ENCODE measurements at places on chromosomes 7 and 10.

DNA sequence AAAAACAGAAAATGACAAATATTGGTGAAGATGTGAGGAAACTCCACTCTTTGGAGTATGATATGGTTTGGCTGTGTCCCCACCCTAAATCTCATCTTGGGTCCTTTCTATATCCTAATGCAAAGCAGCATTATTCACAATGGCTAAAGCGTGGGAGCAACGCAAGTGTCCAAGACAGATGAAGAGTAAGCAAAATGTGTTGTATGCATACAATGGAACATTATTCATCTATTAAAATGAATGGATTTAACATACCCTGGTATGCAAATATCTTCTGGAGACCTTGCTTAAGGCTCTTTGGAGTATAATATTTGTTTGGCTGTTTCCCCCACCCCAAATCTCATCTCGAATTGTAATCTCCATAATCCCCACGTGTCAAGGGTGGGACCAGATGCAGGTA lies 839.8 kb upstream of the POM121L12 start:
- DNase-seq = no peak

GRCh38 chr7:83782628-83783027 lies 133.7 kb upstream of the SEMA3E start:
- no peak for DNase-seq

- DNase-seq = no peak
Measured at GRCh38 chr7:45543473-45543872, 30.7 kb upstream of the ADCY1 start.

- DNase-seq = no peak
Measured at GRCh38 chr10:114652402-114653368, 5.4 kb downstream of the ABLIM1 start.

- DNase-seq = no peak
Measured at GRCh38 chr7:25770235-25770634, 381.8 kb upstream of the NFE2L3 start.

GRCh38 chr7:148434181-148434757 lies 156.3 kb upstream of the C7orf33 start:
- no peak for DNase-seq

GRCh38 chr10:52019656-52020055 lies 294.4 kb upstream of the DKK1 start:
- no peak for DNase-seq

- DNase-seq = no peak
Measured at GRCh38 chr10:359762-360161, 224.5 kb downstream of the ZMYND11 start.

GRCh38 chr7:87934699-87935383 lies 790 bp downstream of the ADAM22 start:
- no peak for DNase-seq

DNA sequence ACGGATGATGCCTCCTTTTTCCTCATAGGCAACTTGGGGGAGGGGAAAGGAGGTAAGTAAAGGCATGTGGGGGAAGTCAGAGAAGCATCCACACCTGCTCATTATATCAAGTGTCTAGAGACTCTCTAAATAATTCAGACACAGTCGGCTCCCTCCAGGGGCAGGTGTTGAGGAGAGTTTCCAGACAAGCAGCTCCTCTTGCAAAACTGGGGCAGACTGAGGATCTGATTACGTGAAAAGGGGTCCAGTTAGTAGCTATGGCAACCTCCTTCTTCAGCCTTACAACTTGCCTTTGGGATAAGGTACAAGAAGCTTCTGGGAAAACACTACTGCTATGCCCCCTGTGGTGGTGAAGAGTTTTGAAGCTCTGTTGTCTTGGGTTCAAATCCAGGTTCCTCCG lies 39.0 kb upstream of the SORBS1 start:
- no peak for DNase-seq

DNA sequence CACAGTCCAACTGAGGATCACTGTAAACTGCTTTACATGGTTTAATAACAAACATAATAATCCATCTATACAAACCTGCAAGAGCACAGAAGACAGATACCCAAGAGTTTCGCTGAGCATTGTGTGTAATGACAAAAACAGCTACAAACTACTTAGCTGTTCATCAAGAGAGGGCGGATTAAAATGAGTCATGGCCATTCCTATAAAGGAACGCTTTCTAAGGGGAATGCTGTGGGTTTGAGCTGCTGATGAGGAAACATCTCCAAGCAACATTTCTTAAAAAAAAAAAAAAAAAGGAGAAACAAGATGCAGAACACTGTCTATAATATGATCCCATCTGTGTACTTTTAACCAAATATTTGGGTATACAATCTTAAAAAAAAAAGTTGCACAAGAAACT lies 33.8 kb downstream of the VOPP1 start:
- DNase-seq = no peak

DNA sequence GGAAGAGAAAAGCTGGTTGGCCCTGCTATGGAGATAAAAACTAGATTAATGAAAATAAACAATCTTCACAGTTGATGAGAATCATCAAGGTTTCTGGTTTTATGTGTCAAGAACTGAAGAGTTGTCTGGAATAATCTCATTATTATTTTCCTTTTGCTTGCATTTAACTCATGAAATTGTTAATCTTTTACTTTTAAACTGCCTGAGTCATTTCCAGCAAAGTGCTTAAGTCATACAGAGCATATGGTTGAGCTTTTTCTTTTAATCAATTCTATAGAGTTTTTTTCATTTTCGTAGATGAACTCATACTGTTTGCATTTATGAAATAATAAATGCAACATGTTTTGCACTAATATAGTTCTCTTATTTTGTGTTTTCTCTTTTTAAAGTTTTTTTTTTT lies 747.9 kb downstream of the NXPH1 start:
- no peak for DNase-seq

DNA sequence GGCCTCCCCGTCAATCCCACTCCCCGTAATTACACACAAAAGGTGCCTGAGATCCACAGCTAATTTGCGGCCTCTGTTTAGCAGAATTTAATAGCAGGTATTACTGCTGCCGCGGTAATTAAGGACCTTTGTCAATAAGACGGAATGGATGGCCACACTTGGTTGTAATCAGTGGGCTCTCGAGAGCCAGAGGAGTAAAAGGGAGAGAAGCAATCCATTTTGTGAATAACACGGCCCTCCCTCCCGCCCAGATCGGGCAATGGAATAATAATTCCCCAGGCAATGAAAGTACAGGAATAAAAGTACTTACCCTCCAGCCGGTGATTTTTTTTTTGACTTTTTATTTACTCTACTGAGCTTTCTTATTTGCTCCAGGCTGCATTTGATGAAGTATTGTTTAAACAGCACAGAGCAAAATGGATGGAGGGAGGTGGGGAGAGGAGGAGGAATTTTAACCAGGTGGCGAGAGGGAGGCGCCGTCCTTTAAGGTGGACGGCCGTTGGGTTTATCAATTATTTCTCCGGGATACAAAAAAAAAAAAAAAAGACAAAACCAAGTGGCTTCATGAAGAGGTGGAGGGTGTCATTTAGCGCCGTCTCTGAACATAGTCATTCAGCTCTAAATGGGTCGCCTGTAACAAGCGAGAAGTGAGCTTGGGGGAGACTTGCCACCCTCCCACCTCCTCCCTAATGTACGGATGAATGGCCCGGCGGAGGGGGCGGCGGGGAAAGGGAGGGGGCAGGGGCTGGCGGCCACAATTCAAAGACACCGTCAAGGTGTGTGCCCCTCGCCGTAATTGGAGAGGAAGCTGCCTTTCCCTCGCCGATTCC lies 120.3 kb downstream of the BUB3 start:
- peak; percentile 95 for DNase-seq

GRCh38 chr7:28296571-28297483 lies 115.5 kb upstream of the CREB5 start:
- DNase-seq = peak; percentile 40

DNA sequence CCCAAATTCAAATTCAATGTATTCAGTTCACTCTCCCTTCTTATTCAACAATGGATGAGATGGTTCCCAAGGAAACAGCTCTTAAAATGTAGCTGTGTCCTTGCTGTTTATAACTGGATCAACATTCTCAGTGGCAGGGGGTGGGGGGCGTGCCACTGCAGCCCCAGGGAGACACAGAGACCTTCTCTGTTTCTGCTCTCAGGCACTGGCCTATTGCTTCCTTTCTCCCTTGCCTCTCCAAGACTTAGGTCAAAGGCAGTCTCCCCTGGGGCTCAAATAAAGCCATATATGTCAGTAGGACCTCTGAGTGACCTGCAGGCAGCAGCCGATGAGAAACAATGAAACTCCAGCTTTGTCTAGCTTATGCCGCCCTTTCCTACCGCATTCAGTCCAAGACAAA lies 20.7 kb downstream of the VSTM4 start:
- no peak for DNase-seq

- DNase-seq = no peak
Measured at GRCh38 chr10:93030409-93030808, 30.2 kb upstream of the CYP26C1 start.

DNA sequence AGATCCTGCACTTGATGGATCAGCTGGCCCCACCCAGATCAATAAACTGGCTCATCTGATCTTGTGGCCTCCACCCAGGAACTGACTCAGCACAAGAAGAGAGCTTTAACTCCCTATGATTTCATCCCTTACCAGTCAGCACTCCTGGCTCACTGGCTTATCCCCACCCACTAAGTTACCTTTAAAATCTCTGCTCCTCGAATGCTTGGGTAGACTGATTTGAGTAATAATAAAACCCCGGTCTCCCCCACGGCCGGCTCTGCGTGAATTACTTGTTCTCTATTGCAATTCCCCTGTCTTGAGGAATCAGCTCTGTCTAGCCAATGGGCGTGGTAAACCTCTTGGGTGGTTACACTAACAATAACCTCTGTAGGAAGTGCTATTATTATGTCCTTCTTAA lies 83.7 kb downstream of the MBL2 start:
- no peak for DNase-seq

GRCh38 chr10:86170255-86171108 lies 196.1 kb downstream of the GRID1 start:
- DNase-seq = no peak

Data from DMS153 (cell line).